ENCODE measurements at places on chromosomes 12 and 14.
A peak's percentile ranks its signal among the peaks of the same experiment; 100 is the strongest.

- DNase-seq: no peak
Measured at GRCh38 chr14:87999277-87999676, 5.7 kb upstream of the GPR65 start.

GRCh38 chr14:21902561-21903181, 229.1 kb upstream of the OR4E1 start:
- no peak for DNase-seq

- no peak for DNase-seq
Measured at GRCh38 chr12:121060149-121061001, 21.3 kb upstream of the OASL start.

- no peak for DNase-seq
Measured at GRCh38 chr12:67302162-67302561, 33.0 kb downstream of the CAND1 start.

DNA sequence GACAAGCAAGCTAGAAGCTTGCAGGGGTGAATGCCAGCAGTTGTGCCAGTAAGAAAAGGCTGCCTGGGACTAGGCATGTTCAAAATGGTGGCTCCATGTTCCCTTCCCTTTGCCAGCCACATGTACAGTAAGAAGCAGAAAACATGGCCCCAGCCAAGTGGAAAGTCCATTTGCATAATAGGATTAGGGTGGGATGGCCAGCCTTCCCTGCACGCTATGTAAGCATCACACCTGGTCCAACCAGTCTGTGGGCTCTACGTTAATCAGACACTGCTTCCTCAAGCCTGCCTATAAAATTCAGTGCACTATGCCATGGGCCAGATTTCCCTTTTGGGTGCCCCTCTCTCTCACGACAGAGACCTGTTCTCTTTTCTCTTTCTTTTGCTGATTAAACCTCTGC, 288.4 kb downstream of the GXYLT1 start:
- no peak for DNase-seq

DNA sequence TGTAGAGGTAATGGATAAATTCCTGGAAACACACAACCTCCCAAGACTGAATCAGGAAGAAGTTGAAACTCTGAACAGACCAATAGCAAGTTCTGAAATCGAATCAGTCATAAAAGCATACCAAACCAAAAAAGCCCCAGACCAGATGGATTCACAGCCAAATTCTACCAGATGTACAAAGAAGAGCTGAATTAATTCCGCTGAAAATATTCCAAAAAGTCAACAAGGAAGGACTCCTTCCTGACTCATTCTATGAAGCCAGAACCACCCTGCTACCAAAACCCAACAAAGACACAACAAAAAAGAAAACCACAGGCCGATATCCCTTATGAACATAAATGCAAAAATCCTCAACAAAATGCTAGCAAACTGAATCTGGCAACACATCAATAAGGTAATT, 81.5 kb downstream of the SLC38A4 start:
- no peak for DNase-seq

DNA sequence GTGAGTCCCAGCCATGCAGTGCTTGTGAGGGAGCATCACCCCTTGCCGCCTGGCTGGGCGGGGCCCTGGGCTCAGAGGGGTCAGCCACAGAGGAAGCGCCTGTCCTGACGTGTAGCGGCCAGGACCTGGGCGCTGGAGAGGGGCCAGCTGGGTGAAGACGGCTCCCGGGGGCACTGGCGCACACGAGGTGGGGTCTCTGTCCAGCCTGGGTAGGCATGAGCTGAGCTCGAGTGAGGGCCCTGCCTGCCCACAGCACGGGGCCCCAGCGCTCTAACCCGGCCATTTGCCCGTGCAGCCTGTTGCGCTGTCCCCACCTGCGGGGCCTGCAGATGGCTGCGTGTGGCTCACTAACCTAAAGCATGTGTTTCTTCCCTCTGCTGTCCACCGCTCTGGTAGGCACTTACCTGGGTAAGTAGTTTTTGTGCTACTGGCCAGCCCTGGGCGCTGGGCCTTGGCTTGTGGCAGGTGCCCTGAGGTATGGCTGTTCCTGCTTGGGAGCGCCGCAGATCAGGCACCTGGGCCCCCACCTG, 6.6 kb upstream of the CRIP2 start:
- DNase-seq: no peak

GRCh38 chr12:104064842-104065427, 604 bp downstream of the HCFC2 start:
- no peak for DNase-seq

DNA sequence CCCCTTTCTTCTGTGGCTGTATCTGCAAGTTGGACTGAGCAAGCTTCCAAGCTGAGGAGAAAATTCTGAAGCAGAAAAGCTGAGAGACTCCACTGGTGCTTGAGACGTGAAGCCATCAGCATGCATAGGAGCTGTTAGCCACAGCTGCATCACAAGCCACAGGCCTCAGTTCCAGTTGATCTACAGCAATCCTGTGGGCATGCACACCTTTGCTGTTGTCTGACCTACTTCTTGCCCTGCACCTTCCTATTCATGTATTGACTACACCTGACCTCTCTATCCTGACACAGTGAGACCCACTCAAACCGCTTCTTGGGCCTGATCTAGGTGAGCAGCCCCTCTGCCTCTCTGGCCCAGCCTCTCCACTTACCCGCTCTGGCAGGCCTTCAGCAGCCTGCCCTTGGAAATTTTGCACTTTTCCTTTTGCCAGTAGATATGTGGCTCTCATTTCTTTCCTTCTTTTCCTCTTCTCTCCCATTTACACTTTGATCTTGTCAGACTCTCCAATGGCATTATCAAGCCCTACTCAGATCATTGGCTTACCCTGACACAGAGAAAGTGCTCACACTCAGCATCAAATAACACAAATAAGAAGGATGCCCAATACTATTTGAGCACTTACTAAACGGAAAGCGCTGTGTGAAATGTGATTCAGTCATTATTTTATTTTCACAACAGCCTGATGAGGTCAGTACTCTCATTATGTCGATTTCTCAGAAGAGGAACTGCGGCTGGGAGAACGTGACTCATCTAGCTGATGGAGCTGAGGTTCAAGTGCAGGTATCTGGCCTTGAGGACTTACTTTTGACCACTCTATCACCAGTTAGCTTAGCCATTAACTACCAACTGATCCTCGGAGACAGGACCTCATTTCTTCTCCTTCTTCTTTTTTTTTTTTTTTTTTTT, 21.9 kb upstream of the PTGR2 start:
- DNase-seq: peak; percentile 47

GRCh38 chr14:28542040-28542439, 224.5 kb upstream of the FOXG1 start:
- no peak for DNase-seq

DNA sequence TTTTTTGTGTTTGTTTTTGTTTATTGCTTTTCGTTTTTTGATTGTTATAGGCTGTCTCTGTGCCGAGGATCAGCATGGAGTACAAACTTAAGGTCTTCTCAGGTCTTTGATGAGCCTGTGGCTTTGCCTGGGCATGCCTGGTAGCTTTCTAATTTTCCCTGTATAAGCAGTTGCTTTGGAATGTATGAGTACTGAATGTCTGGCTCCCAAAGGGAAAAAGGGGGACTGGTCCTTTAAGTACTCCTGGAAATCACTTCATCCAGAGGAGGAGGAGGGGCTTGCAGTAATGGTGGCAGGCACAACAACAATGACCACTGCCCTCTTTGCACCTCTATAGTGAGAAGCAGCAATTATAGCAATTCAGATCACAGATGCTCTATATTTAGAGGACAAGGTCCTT, 67.6 kb upstream of the TTC7B start:
- DNase-seq: no peak

GRCh38 chr12:25894759-25895158, 63.7 kb upstream of the RASSF8 start:
- DNase-seq: no peak

DNA sequence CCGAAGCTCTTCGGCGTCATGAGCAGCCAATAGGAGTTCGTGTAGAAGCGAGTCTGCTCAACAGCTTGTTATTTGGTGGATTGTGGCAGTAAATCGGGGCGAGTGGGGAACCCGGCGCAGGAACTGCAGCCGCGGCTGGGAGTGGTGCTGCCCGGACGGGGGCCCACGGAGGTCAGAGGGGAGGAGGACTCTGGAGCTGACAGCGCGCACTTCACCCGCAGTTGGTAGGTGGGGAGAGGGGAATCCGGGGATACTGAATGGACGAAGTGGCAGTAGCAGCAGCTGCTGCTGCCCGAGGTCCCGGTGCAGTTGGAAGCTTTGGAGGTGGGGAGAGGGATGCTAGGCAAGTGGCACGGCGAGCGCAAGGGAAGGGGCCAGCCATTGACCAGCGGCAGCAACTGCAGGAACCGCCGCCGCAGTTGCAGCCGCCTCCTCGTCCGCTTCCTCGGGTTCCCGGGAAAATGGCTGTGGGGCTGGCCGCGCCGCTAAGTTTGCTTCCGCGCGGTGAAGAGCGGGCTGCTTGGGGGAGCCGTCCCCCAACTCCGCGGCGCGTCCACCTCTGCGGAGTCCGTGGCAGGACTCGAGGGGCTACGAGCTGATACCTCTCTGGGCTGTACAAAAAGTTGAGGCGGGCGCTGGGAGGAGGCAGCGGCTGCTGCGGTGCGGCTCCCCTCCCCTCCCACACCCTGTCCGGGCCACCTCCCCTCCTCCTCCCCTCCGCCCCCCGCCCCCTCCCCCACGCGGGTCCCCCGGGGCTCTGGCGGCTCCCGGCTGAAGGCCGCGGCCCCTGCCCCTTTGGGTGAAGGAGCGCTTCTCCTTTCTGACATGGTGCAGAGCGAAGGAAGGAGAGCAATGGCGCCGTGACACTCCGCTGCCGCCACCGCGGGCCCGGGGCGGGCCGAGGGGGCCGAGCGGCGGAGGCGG, at the start of gene ARID4A:
ARID4A (plus strand) TSS at position 79 of the 924 bp plus-strand sequence. CDS start 1,300 bp downstream, outside the sequence.
- DNase-seq: peak; percentile 14

GRCh38 chr12:93926237-93926636, 222.1 kb upstream of the PLXNC1 start:
- no peak for DNase-seq

- no peak for DNase-seq
Measured at GRCh38 chr12:19220852-19221466, 91.4 kb downstream of the PLEKHA5 start.

GRCh38 chr14:65335411-65335947, 77.1 kb upstream of the FUT8 start:
- no peak for DNase-seq

DNA sequence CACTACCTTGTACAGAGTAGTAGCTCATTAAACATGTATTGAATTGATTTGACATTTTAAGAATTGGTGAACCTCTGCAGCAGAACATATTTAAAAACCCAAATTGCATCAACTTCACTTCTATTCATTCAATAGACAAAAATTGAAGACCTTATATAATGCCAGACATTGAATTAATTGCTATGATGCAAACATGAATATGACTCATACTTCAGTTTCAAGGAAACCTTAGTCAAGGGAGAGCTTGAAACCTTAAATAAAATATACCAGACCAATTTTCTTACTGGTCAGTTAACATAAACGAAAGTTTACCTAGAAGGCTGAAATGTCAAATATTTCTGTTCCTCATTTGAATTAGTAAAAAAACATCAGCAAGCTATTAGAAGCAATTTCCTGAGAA, 5.0 kb upstream of the MGAT4C start:
- DNase-seq: no peak

- no peak for DNase-seq
Measured at GRCh38 chr12:94754653-94755052, 104.3 kb upstream of the TMCC3 start.

GRCh38 chr12:85920324-85920947, 46.3 kb downstream of the NTS start:
- no peak for DNase-seq

- DNase-seq: no peak
Measured at GRCh38 chr12:57853864-57854556, 7.5 kb upstream of the CTDSP2 start.

DNA sequence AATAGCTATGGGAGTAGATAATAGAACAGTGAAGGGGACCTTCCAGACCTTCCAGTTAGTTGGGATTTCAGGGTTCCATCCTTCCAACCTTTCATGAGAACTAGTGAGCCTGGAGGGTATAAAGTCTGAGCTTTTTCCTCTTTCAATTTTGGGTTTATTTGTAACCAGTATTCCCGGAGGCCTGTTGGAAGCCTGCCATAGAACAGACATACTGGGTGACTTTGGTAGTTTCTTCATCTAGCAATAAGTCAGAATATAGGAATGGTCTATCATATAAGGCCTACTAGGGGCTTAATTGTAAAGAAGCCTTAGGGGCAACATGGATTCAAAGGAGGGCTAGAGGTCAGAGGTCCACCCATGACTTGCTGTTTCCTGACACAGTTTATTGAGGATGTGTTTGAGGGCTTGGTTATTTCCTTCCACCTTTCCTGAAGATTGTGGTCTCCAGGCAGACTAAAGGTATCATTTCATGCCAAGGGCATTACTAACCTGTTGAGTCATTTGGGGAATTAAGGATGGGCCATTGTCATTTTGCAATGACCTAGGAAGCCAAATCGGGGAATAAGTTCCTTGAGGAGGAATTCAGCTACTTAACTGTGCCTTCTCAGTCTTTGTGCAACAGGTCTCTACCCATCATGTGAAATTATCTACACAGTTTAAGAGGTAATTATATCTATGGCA, 410.3 kb downstream of the SLC6A15 start:
- DNase-seq: no peak

DNA sequence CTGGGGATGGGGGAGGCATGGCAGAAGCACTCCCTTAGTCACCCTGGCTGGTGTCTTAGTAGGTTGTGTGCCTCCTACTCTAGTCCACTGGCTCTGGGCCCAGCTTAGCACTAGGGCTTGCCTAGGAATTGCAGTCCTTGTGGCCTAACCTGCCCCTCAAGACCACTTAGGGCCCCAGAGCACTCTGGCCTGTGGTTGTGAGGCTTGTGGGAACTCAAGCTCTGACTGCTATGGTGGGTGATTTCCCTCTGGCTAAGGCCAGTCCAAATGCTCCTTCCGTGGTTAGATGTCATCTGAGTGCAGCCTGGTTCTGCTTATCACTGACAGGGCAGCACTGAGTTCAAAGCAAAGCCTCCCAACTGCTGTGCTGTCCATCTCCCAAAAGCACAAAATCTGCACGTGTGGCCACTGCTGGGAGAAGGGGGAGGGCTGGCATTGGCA, 20.2 kb downstream of the FGD4 start:
- DNase-seq: no peak

DNA sequence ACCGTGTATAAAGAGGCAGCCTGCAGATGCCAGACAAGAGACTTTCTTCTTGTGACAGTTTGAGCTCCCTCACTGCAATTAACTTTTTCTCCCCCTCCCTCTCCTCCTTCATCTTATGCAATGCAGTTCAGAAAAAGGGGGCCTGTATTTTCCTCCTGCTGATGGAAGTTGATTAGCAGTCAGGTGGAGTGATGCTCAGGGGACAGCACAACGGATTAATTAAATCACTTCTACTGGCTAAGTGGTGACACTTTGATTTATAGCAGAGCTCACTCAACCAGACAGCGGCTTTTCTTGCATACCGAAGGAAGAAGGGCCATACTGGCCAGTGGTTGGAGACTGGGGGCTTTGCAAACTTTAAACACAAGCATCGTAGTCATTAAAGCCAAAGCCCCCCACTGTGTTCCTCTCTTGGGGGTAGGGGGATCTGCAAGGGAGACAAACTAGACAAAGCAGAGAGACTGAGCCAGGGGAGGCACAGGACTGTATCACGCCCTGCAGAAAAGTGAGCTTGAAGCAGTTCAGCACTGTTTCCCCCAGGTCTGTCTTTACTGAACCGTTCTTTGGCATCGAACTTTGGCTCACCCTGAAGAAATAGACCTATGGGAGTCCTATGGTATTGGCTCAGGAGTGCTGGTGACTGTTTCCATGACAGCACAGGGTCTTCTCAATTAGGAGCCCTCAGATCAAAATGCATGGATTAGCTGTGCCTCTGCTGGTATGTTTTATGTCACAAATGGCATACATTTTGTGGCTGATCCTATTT, 47.7 kb downstream of the SPRING1 start:
- DNase-seq: no peak

- DNase-seq: no peak
Measured at GRCh38 chr12:131085125-131085815, 131.6 kb downstream of the ADGRD1 start.

Data from stimulated activated CD8-positive, alpha-beta memory T cell treated with anti-CD3 and anti-CD28 coated beads, Interleukin-15, amount 100 ng/mL, for 48 hours (primary cell).